Stimulated activated naive CD4-positive, alpha-beta T cell (primary cell): ENCODE measurements at places on chromosomes 1 and 21.

GRCh38 chr1:82775406-82776000 lies 974.8 kb downstream of the ADGRL2 start:
- DNase-seq, result no peak

DNA sequence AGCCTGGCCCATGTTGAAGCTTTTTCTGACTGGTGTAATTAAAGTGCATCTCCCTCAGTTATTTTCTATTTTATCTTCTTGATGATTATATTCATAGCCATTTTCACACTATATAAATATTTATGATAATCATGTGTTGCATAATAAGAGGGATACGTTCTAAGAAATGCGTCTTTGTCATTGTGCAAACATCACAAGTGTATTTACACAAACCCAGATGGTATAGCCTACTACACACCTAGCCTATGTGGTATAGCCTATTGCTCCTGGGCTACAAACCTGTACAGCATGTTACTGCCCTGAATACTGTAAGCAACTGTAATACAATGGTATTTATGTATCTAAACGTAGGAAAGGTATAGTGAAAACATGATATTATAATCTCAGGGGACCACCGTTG lies 88.1 kb downstream of the BACH1 start:
- no peak for DNase-seq

- no peak for DNase-seq
Measured at GRCh38 chr1:41377397-41377796, 16.2 kb downstream of the FOXO6 start.

DNA sequence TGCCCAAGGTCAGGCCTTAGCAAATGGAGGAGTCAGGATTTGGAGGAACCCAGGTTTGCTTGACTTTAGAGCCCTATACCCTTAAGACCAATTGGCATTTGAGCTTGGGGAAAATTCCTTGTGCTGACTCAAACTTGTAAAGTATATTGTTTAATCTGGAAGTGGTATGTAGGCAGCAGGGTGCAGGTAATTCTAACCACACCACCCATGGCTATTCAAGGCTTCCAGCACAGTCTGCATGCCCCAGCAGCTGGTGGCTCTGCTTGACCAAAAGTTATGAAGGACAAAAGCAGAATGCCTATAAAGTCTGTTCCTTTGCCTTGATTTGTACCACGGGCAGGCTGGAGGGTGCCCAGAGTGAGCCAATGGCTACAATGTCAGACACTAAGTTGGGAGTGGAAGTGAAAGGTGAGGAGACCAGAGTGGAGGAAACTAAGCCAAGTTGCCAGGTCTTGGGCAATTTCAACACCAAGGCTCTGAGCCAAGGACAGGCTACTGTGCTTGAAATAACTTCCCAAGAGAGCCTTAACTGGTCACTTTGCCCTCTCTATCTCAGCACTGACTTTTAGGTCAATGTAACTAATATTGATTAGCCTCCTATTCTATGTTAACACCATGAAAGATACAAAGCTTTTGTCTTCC lies 4.7 kb upstream of the G0S2 start:
- no peak for DNase-seq

DNA sequence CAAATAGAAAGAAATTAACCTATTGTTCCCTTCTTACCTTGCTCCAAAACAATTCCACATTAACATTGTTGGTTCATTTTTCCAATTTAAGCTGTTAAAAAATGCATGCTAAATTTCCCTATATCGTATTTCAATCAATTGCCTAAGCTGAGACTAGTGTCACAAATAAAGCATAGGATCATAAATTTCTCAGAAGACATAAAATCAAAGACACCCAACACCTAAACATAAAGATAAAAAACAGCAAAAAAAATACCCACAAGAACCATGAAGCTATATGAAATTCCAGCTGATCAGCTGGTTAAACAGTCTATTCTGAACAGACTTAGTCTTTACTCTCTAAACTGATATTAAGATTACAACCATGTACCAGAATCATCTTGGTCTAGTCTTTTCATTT lies 32.3 kb downstream of the ACBD6 start:
- no peak for DNase-seq

- no peak for DNase-seq
Measured at GRCh38 chr1:54854381-54855020, 32.5 kb downstream of the DHCR24 start.
